Stimulated activated CD4-positive, alpha-beta T cell treated with anti-CD3 and anti-CD28 coated beads, Interleukin-1b, Interleukin-23, amount 100 ng/mL, for 4 hours (primary cell): ENCODE measurements at places on chromosomes 11 and 22.
A peak's percentile ranks its signal among the peaks of the same experiment; 100 is the strongest.

DNA sequence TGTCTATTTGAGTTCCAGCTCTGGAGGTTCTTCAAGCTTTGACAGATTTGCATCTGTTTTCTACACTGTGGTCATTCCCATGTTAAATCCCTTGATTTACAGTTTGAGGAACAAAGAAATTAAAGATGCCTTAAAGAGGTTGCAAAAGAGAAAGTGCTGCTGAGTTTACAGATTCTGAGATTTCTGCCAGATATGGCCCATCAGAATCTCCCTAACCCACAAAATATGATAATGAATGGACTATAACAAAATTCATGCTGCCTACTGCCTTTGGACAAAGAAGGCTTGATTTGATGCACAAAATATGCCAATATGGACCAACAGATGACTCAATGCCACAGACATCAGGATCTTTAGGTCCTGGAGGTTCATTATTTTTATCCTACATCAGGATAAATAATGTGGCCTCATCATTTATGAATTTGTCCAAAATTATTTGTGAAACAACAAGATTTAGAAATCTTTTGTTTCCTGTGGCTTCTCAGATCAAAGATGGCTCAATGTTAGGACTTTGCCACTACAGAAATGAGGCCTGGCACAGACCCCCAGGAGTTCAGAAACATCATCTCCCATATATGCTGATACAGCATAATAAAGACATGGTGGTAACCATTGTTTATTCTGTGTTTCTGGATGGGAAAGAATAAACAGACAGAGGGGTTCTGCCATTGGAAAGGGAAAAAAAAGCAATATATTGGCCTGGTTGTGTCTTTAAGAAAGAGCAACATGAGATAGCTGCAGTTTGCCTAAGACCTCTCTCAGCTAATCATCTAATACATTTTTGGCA is 6.7 kb downstream of the OR5AN1 start:
- no peak for DNase-seq

DNA sequence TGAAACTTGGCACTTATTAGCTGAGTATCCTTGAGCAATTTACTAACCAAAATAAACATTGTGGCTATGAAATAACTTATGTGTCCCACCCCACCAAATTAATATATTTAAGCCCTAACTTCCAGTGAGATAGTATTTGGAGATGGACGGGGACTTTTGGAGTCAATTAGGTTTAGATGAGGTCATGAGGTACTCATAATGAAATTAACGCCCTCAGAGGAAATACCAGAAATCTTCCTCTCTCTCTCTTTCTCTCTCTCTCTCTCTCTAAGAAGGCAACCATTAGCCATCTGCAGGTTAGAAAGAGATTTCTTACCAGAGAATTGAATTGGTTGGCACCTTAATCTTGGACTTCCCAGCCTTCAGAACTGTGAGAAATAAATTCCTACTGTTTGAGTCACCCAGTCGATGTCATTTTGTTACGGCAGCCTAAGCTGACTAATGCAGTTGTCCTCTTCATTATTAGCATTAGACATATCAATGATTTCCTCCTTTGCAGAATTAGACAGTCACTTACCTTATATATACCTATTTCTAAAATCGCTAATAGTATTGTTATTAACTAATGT is 1284.0 kb downstream of the FAM181B start:
- no peak for DNase-seq

GRCh38 chr22:48532986-48533385 is 1294.7 kb downstream of the BRD1 start:
- DNase-seq = no peak

DNA sequence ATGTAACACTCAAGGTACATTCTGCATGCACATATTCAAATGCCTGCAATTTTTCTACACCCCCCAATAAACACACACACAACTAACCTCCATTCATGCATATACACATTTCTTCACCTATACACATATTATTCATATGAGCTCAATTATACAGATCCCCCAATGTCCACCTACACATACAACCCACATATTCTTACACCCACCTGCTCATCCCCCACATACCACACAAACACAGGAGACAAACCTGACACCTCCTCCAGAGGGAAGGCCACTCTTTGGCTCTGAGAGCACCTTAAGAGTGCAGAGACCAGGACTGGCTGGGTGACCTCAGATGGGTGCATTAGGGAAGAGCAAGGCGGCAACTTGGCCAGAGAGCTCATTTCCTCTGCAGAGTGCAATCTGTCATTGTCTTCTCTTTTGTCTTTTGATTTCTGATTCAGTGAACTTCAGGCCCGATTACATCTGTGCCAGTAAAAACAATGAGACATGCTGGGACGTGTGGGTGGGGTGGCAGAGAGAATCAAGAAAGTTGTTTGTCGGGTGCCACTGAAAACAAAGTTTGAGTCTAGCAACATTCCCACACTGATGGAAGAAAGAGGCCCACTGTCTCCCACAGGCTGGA is 208.4 kb downstream of the NXPE2 start:
- no peak for DNase-seq

- no peak for DNase-seq
Observed at GRCh38 chr11:71955898-71956456, 27.1 kb downstream of the RNF121 start.

DNA sequence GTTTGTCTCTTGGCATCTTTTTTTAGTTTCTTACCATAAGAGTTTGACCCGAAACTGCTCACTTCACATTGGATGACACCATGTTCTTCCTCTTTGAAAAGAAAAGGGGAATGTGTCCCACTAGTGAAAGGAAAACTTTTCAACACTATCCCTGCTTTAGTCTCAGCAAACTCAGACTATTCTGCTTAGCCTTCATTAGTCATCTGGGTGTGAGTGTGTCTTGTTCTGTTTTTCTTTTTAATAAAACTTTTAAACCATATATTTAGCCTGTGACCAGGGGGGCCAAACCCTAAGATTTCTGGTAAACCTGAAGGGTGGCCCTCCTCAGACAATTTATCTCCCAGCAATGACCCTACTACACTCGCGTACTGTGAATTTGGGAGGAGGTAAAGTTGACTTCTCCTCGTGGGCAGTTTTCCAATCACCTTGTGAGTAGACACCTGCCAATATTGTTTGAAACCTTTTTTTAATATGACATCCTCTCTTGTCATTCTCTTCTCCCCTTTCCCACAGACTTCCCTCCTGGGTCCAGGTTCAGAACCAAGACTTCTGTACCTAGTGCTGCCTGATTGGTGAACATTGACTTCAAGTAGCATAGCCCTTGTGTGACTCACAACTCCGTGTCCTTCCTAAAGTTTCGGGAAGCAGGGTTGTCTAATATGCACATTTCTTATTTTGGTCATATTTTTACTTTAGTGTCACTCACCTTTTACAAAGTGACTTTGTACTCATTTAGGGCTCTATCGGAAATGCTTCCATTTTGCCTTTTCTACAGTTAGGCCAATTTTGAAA is 39.9 kb downstream of the DBX1 start:
- no peak for DNase-seq

DNA sequence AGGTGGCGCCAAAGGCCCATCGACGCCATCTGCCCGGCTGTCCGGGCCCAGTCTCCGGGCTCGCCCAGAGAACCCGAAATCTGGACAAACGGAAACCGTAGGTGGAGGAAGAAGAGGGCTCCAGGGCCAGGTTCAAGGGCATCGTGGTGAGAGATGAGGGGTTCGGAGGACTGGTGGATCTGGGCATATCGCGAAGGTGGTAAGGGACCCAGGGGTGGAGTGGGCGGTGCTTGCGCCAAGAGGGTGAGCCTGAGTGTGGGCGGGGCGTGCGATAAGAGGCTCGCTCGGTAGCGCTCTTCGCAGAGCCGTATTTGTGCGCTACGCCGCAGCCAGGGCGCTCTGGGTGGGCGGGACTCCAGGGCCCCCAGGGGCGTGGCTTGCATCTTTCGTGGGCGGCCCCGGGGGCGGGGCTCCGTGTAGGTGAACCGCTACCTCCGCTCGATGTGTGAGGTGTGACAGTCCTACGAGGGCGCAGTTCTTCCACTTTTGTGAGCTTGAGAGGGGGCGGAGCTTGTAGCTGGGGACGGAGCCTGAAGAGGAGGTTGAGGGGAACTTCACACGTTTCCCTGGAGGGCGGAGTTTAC is 4.8 kb downstream of the CD248 start:
- DNase-seq = peak; percentile 96

GRCh38 chr11:108873310-108873709 is 208.4 kb downstream of the DDX10 start:
- no peak for DNase-seq

DNA sequence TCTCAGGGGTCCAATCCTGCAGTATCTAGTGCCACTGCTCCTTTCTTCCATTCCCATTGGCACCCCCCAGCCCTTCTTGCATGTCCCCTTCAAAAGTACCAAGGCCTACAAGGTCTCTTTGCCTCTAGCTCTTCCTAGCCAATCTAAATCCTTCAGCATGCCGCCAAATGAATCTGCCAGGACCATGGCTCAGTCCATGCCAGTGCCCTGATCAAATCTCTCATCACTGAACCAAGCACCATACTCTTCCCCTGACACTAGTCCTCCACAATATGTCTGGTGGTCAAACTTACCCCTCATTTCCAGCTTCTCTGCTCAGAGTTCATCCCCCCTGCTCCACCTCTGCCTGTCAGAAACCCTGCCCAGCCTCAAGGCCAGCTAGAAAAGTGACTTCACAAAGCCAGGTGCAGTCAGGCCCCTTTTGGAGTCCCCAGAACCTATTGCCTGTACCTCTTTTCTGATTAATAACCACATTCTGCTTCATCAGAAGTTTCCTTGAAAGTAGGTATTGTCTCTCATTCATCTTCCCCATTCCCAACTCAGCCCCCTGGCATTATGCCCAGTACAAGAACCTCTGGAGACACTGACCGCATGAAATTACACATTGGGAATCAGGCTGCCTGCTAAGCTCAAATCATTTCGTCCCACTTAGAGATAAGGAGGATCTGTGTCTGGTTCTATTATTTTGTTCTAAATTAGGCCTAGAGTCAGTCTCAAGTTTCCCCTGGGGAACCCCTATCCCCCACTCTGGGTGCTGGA is 11.4 kb downstream of the FEN1 start:
- no peak for DNase-seq

- no peak for DNase-seq
Observed at GRCh38 chr11:19979519-19979845, 180.8 kb downstream of the DBX1 start.

- no peak for DNase-seq
Observed at GRCh38 chr11:118434123-118434552, 2.2 kb upstream of the KMT2A start.

- DNase-seq = no peak
Observed at GRCh38 chr22:40544758-40545157, 91.8 kb downstream of the MRTFA start.

DNA sequence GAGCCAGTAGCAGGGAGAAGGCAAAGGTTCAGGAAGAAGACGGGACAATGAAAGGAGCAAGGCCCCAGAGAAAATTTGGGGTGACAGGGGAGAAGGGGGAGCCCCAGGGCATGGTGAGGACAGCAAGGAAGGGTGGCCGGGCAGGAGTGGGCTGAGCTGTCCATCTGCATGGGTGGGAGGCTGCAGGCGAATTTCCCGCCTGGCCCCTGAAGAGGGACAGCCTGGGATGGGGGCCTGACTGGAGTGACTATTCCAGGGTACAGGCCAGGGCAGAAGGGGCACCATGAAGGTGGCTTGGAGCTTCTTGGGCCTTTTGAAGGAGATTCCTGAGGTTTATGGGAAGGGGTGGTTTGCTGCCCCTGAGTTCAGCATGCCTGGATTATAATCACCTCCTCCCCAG is 56.2 kb downstream of the WNT11 start:
- DNase-seq = no peak
